Right renal cortex interstitium (tissue), 3 donors: ENCODE measurements at places on chromosomes 2 and 18.

DNA sequence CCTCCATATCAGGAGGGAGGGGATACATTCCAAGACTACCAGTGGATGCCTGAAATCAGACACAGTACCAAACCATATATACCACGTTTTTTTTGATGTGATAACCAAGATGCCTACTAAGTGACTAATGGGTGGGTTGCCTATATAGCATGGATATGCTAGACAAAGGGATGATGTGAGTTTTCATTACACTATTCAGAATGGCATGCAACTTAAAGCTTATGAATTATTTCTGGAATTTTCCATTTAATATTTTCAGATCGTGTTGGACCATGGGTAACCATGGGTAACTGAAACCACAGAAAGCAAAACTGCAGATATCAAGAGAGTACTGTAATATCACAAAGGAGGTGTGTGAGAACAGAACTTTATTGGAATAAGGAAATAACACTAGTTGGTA lies 39.6 kb upstream of the CRACDL start:
- no peak for DNase-seq

DNA sequence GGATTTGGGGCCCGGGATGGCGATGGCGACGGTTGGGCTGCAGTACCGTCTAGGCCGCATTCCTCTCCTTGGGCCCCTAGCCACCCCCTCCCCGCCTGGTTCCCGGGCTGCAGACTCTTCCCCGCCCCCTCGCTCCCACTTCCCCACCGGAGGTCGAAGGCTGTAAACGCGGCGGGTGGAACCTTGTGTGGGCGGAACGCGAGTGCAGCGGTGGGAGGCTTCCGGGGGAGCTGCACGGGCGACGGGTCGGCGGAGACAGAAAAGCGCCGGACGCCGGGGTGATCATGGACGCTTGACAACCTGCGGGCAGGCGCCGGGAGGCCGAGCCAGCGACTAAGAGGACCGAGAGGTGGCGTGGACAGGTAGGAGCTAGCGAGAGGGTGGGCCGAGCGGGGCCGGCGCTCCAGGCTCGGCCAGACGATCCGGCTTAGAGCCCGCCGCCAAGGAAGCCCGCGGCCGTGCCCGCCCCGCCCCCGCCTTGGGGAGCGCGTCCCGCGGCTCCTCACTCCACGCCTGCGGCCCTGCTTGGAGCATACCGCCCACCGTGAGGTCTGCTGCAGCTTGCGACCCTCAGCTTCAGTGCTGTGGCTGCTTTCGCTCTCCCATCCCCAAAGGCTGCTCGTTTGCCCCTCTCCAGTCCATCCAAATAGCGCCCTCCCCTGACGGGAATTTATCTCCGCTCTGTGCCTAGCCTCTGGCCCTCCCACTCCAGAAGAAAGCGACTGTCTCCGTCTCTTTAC lies at the start of gene COPS7B:
TSS of gene COPS7B (plus strand) at position 269 of the 740 bp plus-strand sequence. CDS start 2,126 bp downstream, outside the sequence.
- peak; percentile 78 for DNase-seq

GRCh38 chr2:100886085-100886484 lies 66.1 kb downstream of the NPAS2 start:
- DNase-seq, result no peak

GRCh38 chr2:223037445-223037800 lies 14.6 kb upstream of the KCNE4 start:
- no peak for DNase-seq

GRCh38 chr18:67901573-67901972 lies 385.1 kb upstream of the DSEL start:
- DNase-seq, result no peak

- DNase-seq, result no peak
Measured at GRCh38 chr2:216934151-216934550, 74.3 kb upstream of the TNP1 start.

- no peak for DNase-seq
Measured at GRCh38 chr2:231513746-231514224, 16.5 kb downstream of the NMUR1 start.

DNA sequence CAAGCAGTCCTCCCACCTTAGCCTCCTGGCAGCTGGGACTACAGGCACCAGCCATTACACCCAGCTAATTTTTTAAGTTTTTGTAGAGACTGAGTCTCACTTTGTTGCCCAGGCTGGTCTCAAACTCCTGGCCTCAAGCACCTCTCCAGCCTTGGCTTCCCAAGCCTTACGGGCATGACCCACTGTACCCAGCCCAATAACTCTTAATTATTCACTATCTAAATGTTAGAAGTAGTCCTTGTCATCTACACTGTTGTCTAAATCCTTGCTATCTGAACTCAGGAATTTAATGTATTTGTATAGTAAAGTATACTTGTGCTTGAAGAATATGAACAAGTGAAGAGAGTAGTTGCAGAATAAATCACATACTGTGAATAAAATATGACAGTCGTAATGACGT lies 37.9 kb upstream of the NBEAL1 start:
- DNase-seq, result no peak

DNA sequence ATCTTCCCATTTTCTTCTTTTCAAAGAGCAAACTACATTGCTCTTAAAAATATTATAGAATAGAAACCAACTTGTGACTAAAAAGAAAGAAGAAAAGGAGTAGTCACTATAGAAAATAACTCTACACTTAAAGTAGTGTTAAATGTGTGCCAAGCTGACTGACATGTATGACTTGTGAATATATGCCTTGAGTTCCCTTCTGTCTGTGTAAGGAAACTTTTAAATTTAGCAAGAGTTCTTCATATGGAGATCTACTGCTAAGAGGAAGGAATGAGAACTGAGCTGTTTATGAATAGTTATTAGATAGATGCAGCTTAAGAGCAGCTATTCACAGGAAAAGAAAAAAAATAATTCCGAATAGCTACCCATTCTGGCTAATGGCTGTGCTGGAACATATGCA lies 1221.7 kb upstream of the ZEB2 start:
- no peak for DNase-seq

- no peak for DNase-seq
Measured at GRCh38 chr18:58462975-58463374, 165.9 kb downstream of the ALPK2 start.

DNA sequence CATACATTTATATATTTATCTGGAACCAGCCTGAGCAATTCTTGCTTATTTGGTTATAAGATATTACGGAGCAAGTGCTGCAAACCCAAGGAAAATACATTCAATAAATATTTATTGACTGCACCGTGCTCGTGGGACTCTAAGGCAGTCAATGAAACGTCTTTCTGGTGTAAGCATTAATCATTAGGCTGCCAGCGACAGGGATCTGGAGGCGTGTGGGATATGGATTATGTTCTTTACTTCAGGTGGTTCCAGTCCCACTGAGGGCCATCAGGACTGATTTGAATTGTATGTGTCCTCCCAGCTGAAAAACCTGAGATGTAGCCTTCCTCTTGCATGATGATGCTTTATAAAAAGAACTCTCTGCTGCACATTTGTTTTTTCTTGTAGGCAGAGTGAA lies 75.4 kb downstream of the TACR1 start:
- DNase-seq, result no peak

DNA sequence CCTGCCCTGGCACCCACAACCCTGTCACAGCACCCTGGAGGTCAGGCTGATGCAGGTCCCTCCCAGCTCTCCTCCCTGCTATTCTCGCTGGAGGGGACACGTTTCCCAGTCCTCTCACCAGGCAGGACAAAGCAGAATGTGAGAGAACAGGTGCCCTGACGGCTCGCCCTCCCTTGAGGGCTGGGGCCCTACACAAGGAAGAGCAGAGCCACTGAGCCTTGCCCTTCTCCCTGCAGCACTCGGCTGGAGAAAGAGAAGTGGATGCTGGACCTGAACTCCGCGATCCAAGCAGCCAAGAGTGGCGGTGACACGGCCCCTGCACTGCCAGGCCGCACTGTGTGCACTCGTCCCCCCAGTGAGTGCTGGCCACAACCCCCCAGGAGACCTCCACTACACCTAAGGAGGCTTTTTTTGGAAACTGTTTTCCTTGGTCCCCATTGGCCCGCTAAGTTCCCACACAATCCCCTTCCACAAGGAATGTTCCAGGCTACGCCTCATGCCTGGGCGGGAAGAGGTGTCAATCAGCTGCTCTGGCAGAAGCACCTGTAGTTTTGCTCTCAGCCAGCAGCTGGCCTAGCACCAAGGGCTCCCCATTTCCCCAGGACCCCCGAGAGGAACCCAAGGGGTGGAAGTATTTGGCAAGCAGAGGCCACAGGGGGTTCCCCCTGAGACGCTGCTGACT lies 17.4 kb downstream of the STK25 start:
- DNase-seq, result no peak

DNA sequence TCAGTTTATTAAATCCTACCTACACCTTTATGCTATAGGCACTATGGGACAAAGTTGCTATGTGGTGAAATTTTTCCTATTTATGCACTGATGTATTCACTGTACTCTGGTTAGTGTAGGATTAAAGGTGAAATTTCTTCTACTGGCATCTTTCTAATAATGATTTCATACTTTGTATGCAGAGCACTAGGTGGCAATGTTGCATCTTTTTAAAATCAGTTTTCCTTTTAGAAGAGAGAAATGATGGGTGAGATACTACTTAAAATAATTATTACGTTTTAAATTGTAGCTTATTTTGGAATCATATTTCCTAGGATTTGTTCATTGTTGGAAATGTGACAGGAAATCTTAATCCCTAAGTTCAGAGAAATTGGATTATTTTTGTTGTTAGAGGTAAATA lies 150.9 kb downstream of the CD8B2 start:
- DNase-seq, result no peak

DNA sequence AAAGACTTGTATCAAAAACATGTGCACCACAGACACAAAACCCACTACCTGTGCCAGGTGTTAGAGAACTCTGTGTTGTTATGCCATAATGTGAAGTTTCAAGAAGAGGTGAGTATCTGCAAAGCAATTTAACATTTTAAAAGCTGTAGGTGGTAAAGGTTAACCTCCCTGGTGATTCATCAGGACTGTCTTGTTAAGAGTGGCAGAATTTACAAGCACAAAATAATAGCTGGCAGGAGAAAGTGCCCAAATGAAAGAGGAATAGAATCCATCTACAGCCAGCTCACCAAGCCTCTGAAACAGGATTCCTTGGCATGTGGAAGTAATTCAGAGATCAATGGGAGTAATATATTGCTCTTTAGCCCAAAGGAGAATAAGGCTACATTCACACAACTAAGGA lies 230.7 kb downstream of the AFF3 start:
- no peak for DNase-seq

- DNase-seq, result no peak
Measured at GRCh38 chr2:236175548-236176150, 7.5 kb upstream of the GBX2 start.

DNA sequence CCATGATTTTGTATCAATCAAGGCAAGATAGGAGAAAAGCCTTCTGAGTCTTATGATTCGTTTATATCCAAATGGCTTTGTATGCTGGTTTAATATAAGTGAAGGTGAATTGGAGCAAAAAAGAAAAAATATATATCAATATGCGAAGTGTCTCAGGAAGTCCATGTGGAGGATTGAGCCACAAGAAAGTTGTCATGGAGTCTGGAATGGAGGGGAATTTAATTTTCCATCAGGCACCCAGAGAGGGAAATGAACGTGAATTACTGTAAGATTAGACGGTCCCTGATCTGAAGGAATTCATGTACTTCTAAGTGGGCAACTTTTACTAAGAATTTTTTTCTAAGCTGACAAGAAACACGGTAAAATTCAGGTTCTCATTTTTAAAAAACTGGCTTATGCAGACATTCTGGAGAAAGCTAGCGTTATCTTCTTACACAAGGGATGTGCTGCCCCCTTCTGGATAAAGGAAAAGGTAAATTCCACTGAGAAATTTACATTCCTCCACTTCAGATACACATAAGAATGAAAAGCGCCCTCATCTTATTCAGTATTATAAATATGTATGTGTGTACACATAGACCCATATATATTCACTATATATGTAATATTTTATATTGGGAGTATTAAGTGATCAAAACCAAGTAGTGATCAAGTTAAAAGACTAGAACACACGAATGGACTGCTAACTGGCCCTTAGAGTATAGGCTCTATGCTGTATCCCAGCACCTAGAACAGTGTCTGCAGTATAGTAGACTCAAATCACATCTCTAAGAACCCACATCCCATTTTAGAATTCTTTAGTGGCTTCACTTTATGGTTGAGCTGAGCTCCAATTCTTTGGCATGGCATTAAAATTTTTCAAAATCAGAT lies 289.0 kb upstream of the TFPI start:
- peak; percentile 41 for DNase-seq
